Suppressor macrophage (primary cell): ENCODE measurements at places on chromosomes 2 and 18.
A peak's percentile ranks its signal among the peaks of the same experiment; 100 is the strongest.

- peak; percentile 42 for DNase-seq
Measured at GRCh38 chr2:173990970-173991819, 26.0 kb upstream of the SP3 start.

DNA sequence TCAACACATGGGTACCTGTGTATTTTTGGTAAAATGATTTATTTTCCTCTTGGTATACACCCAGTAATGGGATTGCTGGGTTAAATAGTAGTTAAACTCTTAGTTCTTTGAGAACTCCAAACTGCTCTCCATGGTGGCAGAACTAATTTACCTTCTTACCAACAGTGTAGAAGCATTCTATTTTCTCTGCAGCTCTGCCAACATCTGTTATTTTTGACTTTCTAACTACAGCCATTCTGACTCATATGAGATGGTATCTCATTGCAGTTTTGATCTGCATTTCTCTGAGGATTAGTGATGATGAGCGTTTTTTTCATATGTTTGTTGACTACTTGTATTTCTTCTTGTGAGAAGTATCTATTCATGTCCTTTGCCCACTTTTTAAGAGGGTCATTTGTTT is 180.6 kb downstream of the FSIP2 start:
- DNase-seq: no peak

DNA sequence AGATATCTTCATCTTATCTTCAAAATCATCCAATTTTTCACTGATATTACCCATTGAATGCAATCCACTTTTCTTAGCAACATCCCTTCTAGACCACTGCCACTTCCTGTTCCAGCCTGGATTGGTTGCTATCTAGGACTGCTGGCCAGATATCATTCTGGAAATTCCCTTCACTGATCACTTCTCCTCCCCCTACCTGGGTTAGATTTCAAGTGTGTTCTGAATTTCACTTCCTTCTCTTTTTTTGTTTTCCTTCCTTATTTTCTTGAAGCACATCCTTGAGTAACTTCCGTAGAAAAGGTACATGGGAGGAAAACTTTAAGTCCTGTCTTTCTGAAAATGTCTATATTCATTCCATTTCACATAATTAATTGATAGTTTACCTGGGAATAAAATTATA is 82.0 kb upstream of the IL1R2 start:
- no peak for DNase-seq

GRCh38 chr18:73948497-73948896 is 199.1 kb downstream of the FBXO15 start:
- no peak for DNase-seq

DNA sequence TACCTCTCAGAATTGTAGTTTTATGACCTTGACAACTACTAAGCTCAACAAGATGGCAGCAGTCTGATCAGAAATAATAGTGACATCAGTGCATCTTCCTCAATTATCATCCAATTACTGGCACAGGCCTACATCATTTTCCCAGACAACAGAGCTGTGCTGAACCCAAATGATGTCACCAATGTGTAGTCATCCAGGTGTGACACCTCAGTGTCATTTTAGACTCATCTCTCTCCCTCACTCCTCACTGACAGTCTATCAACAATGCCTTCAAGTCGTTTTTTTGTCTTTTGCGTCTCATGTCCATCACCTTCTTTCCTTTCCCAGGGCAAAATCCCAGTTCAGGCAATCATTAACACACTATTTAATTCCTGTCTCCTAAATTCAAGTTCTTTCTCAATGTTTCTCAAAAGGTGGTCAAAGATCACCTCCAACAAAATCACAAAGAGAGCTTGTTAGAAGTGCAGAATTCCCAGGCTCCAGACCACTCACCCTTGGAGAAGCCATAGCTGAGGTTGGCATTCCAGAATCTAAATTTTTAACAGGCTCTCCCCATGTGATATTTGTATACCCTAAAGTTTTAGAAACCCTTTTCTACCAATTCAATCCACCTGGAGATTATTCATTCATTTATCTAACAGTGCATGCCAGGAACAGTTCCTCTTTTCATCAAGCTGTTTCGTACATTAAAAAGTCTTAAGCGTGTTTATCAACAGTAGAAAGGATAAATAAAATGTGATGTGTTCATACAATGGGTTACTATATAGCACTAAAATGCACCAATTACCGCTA is 125.3 kb upstream of the KLF7 start:
- no peak for DNase-seq
